ENCODE measurements at places on chromosomes 7 and 10.

DNA sequence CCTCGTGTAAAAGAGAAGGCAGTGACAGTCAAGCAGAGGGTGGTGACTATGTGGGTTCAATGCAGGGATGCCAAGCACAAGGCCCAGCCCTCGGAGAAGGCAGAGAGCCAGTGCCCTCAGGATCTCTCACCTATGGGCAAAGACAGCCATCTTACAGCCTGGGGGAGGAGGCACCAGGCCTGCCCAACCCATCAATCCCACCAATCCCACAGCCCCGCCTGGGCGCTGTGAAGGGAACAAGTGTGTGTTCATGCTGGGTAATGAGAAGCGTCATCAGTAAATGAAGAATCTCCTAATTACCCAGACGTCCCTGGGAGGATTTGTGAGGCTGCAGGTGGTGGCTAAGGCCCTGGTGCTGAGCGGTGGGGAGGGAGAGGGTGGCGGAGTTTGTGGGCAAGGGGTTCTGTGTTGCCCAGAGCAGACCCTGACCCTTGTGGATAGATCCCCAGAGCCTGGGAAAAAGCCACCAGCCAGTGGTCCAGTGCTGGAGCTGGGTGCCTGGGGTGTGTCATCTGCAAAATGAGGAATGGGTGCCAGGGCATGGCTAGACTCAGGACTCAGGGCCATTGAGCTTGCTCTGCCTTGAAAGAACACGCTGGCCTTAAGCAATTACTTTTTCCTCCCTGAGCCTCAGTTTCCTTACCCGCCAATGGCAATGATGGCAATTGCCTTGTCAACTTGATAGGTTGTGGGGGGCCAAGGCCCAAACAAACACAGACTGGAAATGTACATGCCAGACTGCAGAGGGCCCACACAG is 128.1 kb upstream of the UNC5B start:
- DNase-seq = no peak

GRCh38 chr10:28179006-28179742 is 123.7 kb downstream of the MPP7 start:
- DNase-seq = peak; percentile 23

- DNase-seq = no peak
These were observed 46.2 kb downstream of the CCDC71L start for GRCh38 chr7:106614751-106615150.

GRCh38 chr10:70937661-70938060 is 49.3 kb upstream of the PCBD1 start:
- DNase-seq = no peak

- DNase-seq = no peak
These were observed 381.2 kb upstream of the SORCS1 start for GRCh38 chr10:107545717-107546116.

GRCh38 chr7:93117327-93117726 is 452 bp downstream of the SAMD9 start:
- no peak for DNase-seq

- no peak for DNase-seq
These were observed 32.5 kb downstream of the NUB1 start for GRCh38 chr7:151374139-151374538.

DNA sequence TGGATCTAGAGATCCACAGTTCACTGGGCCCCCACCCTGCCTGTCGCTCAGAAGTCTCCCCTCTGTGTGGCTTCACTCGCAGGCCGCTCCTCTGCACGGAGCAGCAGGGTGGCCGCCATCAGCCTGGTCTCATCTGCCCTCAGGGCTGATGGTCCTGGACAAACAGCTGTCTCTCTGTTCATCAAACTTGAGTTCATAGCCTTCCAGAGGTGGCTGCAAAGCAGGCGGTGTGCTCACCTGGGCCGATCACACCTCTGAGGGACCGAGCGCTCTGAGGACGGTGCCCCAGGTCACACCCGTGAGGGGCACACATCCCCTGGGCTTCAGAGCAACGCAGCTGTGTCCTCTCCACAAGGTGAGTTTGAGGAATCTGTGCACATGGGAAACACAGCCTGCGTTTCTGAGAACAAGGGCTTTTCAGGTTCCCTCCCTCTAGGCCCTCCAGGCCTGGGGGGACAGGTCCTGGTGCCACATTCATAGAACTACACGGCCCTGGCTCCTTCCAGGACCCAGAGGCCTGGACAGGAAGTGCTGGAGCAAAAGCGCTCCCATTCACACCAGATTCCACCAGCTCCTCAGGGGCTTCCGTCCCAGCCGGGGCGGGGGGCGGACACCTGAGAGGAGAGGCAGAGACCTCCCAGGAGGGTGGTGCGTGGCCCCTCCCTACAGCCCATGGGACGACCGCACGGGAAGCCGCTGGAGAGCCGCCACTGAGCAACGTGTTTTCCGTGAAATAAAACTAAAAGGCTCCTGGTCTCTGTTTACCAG is 31.2 kb upstream of the FAM20C start:
- no peak for DNase-seq

DNA sequence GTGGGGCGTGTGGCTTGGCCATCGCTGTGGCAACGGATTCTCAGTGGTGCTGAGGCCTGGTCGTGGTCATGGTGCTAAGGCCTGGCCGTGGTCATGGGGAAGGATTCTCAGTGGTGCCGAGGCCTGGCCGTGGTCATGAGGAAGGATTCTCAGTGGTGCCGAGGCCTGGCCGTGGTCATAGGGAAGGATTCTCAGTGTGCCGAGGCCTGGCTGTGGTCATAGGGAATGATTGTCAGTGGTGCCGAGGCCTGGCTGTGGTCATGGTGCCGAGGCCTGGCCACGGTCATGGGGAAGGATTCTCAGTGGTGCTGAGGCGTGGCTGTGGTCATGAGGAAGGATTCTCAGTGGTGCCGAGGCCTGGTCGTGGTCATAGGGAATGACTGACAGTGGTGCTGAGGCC is 327.9 kb downstream of the ADARB2 start:
- DNase-seq = no peak

GRCh38 chr7:82384779-82385178 is 58.8 kb downstream of the CACNA2D1 start:
- DNase-seq = no peak

- no peak for DNase-seq
These were observed 61.2 kb upstream of the INPP5A start for GRCh38 chr10:132476146-132477065.

DNA sequence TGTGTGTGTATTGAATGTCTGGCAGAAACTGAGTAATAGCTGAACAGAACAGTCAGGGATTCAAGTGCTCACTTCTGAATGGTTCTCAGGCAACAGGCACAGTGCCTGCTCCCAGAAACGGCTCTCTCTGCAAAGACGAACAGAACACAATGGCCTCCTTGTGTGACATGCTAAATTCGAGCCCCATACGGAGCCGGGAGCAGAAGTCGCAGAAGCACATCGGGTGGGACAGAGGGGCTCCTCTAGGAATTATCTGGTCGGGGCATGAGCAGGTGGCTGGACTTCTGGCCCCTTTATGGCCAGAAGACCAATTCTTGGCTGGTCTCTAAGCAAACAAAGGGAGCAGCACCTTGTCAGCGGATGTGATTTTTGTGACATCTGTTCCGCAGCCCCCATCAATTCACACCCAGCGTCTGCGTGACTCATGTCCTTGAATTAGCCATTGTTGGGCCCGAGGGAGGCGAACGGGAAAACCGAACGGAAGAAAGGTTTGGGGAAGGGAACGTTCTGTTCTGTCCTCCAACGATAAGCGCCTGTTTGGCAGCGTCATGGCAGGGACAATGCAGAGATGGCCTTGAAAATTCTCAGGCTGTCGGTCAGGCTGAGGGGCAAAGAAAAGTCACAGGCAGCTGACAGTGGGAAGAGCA is 47.3 kb upstream of the NPTX2 start:
- no peak for DNase-seq

GRCh38 chr7:148037044-148037443 is 553.5 kb upstream of the C7orf33 start:
- DNase-seq = no peak

GRCh38 chr7:122881324-122881723 is 4.9 kb downstream of the CADPS2 start:
- no peak for DNase-seq

GRCh38 chr7:151592868-151593486 is 73.3 kb upstream of the RHEB start:
- DNase-seq = peak; percentile 78

GRCh38 chr7:70322856-70323255 is 724.6 kb downstream of the AUTS2 start:
- no peak for DNase-seq

- DNase-seq = no peak
These were observed 35.0 kb downstream of the SEPTIN14 start for GRCh38 chr7:55827577-55827976.

DNA sequence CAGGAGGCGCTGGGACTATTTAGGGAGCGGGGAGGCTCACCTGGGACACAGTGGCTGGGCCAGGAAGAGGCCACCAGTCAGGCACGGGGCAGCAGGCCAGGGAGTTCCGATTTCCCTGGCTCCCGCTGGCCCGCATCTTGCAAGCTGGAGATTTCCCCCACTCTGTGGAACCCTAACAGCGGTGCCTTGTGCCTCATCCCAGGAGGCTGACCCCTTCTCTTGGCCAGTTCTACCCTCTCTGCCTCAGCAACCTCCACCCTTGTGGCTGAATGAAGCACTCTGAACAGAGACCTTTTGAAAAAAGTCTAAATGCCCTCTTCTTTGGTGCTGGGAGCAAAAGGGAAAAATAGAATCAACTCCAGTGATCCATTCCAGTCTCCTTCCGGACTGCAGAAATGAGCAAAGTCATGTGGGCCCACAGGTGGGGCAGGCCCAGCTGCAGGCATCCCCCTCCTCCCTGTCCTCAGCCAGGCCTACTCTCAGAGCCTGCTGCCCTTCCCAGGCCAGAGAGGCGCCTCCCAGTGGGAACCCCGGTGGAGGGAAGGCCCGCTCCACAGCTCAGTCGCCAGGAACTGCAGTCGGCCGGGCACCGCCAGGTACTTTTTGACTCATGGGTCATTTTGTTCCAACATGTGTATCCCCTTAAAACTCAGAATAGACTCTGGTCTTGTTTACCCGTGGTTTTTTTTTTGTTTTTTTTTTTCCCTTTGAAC is 155.5 kb downstream of the ZNF248 start:
- no peak for DNase-seq

DNA sequence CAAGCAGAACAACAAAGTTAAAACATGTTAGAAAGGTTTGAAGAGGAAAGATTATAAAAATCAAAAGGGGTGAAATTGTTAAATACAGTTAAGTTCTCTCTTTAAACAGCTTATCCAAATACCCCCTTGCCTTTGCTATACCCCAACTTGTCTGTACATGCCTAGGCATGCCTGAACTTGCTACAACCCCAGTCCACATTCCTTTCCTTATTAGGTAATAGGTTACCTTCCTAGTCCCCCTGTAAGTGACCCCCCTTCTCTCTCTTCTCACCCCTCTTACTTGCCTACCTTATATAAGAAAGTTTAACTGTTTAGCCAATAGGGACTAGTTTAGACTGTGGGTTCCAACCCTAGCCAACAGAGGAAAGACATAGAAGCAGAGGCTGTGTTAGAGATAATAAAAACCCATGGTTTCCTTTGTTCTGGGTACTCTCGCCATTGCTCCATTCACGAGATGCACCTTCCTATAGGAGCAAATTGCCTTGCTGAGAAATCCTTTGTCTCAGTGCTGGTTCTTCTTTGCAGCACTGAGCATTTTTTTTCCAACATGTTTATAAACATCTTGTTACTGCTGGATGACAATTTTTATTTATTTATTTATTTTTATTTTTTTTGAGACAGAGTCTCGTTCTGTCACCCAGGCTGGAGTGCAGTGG is 282.2 kb upstream of the GALNT17 start:
- no peak for DNase-seq

DNA sequence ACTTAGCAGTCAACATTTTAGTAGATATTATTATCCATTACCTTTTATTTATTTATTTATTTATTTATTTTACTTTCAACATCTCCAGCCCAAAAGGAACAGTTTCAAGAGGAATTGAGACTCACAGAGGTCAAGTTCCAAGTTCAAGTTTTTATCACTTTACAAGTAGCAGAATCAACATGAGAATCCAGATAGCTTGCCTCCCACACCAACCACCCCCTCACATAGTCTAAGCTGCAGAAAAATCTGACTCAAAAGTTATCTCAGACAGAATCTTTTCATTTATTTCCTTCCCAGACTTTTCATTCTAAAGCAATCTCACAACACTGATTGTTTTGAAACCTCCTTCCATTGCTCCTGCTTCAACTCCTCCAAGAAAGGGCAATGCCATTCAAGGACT is 129.6 kb downstream of the GRM3 start:
- no peak for DNase-seq

DNA sequence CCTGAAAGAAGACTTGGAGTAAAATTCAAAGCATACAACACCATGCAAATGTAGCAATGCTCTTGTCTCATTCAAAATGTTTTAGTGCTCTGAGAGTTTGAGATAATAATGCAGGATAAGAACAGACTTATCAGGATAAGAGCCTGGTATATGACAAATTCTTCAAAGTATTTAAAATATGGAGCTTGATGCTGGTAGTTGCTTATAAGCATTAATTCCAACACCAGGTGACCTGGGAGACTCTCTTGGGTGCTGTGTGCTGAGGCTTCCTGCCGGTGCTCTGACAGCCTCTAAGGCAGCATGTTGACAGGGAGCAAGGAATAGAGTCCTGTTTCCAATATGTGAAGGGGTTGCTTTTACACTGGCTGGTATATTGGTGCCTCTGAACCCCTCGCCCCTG is 34.8 kb upstream of the SLC26A5 start:
- DNase-seq = no peak

DNA sequence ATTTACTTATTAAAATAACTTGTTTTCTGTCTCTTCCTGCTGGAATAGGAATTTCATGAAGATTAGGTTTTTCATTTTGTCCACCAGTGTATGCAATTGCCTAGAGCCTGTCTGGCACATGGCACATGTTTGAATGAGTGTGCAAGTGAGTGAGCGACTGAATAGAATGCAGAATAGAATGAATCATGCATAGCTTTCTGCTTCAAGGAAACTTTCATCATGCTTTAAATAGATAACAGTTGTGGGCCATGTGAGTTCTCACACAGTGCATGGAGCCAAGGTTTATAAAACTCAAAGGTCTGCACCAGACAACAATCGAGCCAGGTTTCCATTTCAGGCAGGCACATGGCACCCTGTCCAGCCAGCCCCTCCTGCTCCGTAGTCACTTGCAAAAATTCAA is 74.2 kb upstream of the HECW1 start:
- DNase-seq = peak; percentile 22

DNA sequence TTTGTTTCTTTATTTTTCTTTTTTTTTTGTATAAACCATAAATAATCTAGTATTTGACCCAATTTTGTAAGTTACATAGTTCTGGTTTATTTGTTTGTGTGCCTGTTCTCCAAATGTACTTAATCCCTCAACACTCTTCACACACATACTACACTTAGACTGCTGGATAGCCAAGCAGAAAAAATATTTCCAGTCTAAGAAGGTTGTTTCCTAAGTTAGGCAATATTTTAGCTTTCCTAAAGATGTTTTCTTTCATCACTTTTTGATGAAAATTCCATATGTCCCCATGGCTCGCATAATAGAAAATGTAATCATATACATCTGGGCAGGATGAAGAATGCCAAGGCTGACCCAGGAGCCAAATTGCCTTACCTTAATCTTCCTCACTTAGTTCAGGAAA is 105.3 kb downstream of the PPP1R3A start:
- DNase-seq = no peak

- DNase-seq = no peak
These were observed 33.6 kb downstream of the ARID5B start for GRCh38 chr10:61935077-61935476.
